HT-29 (cell line): ENCODE measurements at places on chromosomes 7 and 10.
A peak's percentile ranks its signal among the peaks of the same experiment; 100 is the strongest.

DNA sequence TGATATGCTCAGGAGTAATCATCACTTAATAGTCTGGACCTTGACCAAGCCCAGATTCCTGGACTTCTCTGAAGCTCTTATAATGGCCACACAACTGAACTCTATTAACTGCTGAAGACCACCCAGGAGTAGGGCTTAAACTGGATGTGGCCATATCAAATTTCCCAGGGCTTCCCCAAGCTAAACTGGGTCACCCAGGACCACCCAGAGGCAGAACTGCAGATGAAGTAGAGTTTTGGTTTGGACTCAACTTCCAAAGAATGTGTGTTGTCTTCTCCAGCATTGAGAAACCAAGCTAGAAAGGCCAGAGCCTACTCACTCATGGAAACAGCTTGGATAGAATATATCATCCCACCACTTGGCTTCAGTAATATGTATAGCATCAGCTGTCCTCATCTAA is 358.2 kb upstream of the MEOX2 start:
- no peak for DNase-seq

DNA sequence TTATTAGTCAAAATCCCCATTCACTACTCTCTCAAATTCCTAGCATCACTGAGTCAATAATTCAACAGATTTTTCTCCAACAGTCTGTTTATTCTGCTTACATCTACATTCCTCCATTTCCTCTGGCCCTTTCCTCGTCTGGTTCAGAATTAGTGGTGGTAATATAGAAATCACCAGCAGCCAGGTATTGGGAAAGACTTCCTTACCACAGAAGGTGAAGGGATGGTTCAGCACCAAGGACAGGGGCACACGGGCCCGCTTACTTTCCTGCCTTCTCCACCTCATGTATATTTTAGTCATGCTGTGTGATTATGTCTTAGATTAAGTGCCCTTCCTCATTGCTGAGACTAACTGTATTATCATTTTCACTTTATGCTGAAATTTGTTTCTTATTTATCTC is 70.4 kb upstream of the APBB1IP start:
- peak; percentile 80 for DNase-seq

- DNase-seq, result peak; percentile 50
Observed at GRCh38 chr7:82578430-82578829, 134.9 kb upstream of the CACNA2D1 start.

GRCh38 chr10:1425879-1426278 is 311.4 kb downstream of the ADARB2 start:
- no peak for DNase-seq

DNA sequence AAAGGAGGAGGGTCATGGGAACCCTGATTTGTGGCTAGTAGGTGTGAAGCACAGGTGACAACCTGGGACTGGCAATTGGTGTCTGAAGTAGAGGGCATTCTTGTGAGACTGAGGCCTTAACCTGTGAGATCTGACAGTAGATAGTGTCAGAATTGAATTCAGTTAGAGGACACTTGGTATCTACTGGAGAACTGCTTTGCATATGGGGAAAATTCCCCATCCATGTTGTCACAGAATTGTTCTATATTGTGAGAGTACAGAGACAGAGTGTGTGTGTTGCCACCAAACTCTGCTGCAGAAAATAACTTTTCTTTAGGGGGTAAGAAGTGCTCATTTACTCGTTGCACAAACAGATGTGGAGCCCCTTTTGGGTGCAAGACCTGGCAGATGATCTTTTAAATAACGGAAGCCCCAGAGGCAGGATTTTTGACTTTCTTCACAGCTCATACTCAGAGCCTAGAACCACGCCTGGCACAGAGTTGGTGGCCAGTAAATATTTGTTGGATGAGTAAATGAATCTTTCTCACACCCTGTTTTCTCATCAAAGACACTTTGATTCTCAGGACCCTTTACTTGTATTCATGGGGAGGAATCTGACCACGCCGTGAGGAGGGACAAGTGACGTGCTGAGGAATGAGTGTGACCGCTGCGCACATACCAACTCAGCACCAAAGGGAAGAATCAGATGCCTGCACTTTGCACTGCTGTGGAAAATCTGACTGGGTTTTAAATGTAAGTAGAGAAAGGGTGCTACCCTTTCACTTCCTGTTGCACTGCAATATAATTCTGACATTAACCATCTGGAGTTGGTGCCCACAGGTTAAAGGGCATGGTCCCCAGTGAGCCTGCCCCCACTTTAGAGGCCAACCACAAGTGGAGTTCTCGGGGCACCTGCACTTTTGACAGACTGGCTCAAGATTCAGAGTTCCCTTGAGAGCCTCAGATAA is 39.2 kb upstream of the SDHAF3 start:
- no peak for DNase-seq
